ENCODE measurements at places on chromosomes 3 and 15.

DNA sequence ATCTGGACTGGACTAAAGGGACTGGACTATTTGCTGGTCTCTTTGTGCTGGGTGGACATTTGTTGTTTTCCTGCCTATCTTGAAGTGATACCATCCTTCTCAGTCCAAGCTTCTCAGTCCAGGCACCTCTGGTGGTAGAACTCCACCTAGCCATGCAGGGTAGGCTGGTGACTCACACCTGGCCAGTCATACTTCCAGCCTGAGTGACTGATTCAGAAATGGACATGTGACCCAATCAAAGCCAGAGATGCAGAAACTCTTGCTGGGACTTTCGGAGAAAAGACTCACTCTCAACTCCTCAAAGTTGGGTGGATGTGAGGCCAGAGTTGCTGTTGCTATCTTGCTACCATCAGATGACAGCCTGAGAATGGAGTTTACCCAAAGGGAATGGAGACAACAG is 5.6 kb upstream of the ASB14 start:
- no peak for DNase-seq

- DNase-seq, result no peak
These were observed 73.4 kb upstream of the PRR23C start for GRCh38 chr3:139117883-139118760.

- no peak for DNase-seq
These were observed 29.6 kb upstream of the GREM1 start for GRCh38 chr15:32688151-32688639.

DNA sequence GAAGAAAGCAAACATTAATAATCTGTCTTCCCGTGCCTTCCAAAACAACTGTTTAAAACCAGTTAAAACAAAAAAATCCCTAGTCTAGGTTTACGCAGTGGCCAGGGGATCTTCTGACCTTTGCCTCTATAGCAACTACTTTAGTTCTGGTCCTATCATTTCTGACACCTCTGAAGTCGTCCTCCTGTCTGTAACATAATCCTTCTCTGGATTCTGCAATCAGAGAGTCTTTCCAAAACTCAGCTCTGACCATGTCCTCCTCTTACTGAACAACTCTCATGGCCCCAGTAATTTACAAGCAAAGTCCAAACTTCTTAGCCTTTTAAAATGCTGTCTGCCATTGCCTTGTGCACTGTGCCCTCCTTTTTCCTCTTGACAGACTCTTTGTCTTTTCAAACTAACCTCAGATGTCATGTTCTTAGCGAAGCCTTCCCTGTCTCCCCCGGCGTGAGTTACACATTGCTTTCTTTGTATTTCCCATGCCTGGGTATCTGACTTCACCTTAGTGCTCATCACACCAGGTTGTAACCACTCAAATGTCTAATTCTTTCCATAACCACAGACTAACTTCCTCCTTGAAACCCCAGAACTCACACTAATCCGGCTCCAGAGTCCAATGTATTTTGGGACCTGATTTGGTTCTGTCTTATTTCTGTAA is 105.2 kb upstream of the BNIP2 start:
- no peak for DNase-seq

DNA sequence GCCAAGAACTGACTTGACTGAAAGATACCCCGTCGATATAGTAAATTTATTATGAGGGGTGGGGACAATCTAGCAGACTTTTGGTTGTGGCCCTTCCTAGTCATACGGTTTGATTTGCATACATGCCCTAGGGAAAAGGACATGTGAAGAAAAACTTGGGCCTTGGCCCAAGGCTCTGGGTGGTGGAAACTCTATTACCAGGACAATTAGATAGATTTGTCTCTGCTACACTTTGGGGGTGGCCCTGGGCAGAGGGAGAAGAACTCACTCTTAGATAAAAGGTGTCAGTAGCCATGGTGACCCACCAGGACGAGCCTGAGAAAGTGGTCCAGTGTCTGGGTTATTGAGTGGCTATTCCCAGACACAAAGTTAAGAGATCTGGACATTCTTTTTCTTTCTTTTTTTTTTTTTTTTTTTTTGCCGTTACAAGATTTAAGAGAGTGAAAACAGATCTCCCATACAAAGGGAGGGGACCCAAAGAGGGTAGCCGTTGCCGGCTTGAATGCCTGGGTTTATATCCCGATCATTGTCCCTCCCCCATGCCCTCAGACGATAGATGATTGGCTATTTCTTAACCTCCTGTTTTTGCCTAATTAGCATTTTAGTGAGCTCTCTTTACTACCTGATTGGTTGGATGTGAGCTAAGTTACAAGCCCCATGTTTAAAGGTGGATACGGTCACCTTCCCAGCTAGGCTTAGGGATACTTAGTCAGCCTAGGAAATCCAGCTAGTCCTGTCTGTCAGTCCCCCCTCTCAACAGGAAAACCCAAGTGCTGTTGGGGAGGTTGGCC is 96.4 kb upstream of the SMAD3 start:
- no peak for DNase-seq

- DNase-seq, result no peak
These were observed 278.1 kb downstream of the ZPLD1 start for GRCh38 chr3:102712896-102713295.

GRCh38 chr3:36874424-36874823 is 70.4 kb downstream of the TRANK1 start:
- DNase-seq, result no peak

GRCh38 chr3:195079636-195080035 is 191.3 kb downstream of the XXYLT1 start:
- no peak for DNase-seq

All from stimulated activated CD8-positive, alpha-beta memory T cell treated with anti-CD3 and anti-CD28 coated beads, Interleukin-4, amount 100 ng/mL, for 1 hour (primary cell).